ENCODE measurements at places on chromosomes 16 and 17. TPM values are rescaled to one million over a fixed set of nuclear protein-coding genes. Genes with fewer than 3 reads are reported as not detected.

EXOSC6 gene
- 73.4 TPM for total RNA-seq

SERPINF2 gene
- total RNA-seq, result under 0.01 TPM

SRCIN1 gene
- total RNA-seq, result 0.12 TPM

KRT16 gene
- total RNA-seq, result 0.12 TPM

KLHL10 gene
- not detected for total RNA-seq

GCSH gene
- total RNA-seq, result 35.2 TPM

RASL10B gene
- 1.5 TPM for total RNA-seq

CLUH gene
- 45.1 TPM for total RNA-seq

GRAPL gene
- total RNA-seq, result not detected

TBC1D28 gene
- total RNA-seq, result not detected

CCDC78 gene
- total RNA-seq, result 4.8 TPM

PRSS33 gene
- not detected for total RNA-seq

TEX19 gene
- 0.12 TPM for total RNA-seq

OR4D1 gene
- total RNA-seq, result not detected

NATD1 gene
- total RNA-seq, result 3.6 TPM

CMTM1 gene
- total RNA-seq, result 1.2 TPM

HOXB8 gene
- not detected for total RNA-seq

NEUROD2 gene
- not detected for total RNA-seq

SLC47A1 gene
- total RNA-seq, result 1.5 TPM

SLC38A8 gene
- not detected for total RNA-seq

TMEM94 gene
- total RNA-seq, result 38.3 TPM

OR1A1 gene
- not detected for total RNA-seq

TNFRSF17 gene
- not detected for total RNA-seq

PYY gene
- total RNA-seq, result not detected

PLCG2 gene
- 1.5 TPM for total RNA-seq

OGFOD3 gene
- 32.5 TPM for total RNA-seq

PSMD7 gene
- total RNA-seq, result 85.0 TPM

NPIPB5 gene
- total RNA-seq, result 111 TPM

TAT gene
- not detected for total RNA-seq

KRT9 gene
- total RNA-seq, result not detected

SEZ6L2 gene
- total RNA-seq, result 2.1 TPM

VAMP2 gene
- total RNA-seq, result 6.1 TPM

NTN1 gene
- 0.12 TPM for total RNA-seq

ADORA2B gene
- 13.6 TPM for total RNA-seq

ABCC11 gene
- total RNA-seq, result 0.11 TPM

TBC1D3I gene
- not detected for total RNA-seq

XPO6 gene
- 110 TPM for total RNA-seq

NOG gene
- 2.7 TPM for total RNA-seq

SMTNL2 gene
- under 0.01 TPM for total RNA-seq

PLA2G10 gene
- total RNA-seq, result not detected

TBC1D3K gene
- total RNA-seq, result not detected

SPSB3 gene
- total RNA-seq, result 29.0 TPM

EFNB3 gene
- 0.12 TPM for total RNA-seq

MT3 gene
- total RNA-seq, result 0.44 TPM

SLC6A4 gene
- 0.11 TPM for total RNA-seq

CCL5 gene
- total RNA-seq, result not detected

TMC6 gene
- 0.11 TPM for total RNA-seq

CA7 gene
- total RNA-seq, result not detected

GABARAP gene
- total RNA-seq, result 149 TPM

FBXW10 gene
- total RNA-seq, result 0.12 TPM
